ENCODE measurements at places on chromosomes 3 and 15.

GRCh38 chr15:51168700-51169099, 74.0 kb upstream of the TNFAIP8L3 start:
- DNase-seq = no peak

GRCh38 chr3:33613041-33613440, 105.0 kb downstream of the CLASP2 start:
- no peak for DNase-seq

GRCh38 chr15:90259524-90259923, 5.9 kb upstream of the NGRN start:
- no peak for DNase-seq

- DNase-seq = no peak
Observed at GRCh38 chr15:96270581-96271172, 59.8 kb upstream of the NR2F2 start.

GRCh38 chr3:115148142-115148790, 1.2 kb upstream of the ZBTB20 start:
- DNase-seq = no peak

GRCh38 chr3:126313166-126313565, 44.0 kb downstream of the KLF15 start:
- DNase-seq = no peak

DNA sequence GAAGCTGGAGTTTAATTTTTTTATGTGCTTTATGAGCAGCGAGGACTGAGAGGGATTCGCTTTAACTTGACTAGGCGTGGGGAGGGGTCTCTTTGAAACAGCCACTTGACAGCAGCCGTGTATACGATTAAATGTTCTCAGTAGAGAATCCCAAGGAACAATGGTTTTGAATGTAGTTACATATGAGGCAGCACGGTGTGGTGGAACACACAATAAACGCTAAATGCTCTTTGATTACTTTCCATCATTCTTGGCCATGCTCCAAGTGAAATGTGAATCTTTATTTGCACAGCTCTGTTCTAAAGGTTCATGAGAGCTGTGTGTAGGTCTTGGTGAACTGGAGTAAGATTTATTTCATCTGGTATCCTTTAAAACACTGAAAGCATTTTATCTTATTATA, 251.4 kb upstream of the TGFBR2 start:
- no peak for DNase-seq

DNA sequence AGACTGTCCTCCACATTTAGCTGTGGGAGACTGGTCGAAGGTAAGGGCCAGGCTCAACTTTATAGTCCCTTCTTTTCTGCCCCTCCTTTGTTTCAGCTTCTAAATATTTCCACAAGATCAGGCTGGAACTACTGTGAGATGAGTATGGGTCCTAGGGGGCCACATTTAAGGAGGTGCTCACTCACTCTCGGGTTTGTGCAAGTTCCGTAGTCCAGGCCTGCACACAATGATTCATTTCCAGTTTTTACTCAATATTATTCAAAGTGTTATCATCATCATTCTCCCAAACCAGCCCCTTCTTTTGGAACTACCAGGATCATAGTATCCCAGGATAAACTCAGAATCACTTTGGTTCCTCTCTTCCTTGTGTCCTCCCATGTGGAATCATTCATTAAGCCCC, 289.1 kb downstream of the ADAMTSL3 start:
- DNase-seq = no peak

DNA sequence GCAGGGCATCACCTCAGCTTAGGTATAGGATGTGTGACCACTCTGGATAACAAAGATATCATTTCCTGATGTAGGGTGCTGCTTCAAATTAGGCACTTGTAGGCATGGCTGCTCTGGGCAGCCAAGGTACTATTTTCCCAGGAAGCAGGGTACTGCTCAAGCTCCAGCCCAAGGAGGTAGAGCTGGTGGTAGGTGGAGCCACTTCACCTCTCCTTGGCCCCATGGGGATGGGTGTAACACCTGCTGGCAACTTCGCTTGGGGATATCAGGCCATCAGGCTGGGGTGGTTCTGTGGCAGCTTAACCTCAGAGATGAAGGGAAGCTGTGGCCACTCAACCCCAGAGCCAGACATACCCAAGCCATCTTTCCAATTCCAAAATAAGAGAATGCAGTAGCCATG, 147.1 kb upstream of the IGF1R start:
- no peak for DNase-seq

GRCh38 chr3:60445446-60445845, 805.8 kb downstream of the FHIT start:
- DNase-seq = no peak

DNA sequence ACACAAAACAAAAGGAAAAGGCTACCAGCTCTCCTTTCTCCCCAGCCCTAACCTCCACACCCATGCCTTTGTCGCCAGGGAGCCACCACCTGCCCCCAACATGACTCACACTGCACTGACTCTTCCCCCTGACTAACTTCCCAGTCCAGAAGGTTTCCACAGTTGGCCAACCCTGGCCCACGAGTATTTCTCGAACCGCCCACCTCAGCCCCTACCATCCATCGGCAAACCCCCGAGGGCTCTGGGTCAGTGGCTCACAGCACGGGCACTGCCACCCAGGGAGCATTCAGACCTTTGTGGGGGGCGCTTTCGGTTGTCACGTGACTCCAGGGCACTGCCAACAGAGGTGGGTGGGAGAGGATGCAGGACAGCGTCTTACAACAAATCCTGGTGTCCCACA, 152.3 kb downstream of the LRRC28 start:
- no peak for DNase-seq

DNA sequence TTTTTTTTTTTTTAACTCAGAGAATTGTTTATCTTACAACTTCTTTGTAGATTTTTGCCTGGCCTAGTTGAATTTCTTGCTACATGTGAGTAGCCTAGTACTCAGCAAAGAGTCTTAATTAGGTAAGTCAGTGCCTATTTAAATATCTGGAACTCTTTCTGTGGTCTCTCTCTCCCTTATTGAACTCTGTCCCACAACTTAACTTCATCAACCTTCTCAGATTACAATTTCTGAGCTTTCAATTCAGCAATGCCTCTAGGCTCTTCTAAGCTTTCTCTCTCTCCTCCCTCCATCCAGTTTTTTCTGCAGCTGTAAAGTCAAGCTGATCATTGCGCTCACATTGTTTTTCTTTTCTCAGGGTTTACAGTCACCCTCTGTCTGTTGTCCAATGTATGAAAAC, 517.6 kb upstream of the ROBO1 start:
- no peak for DNase-seq

GRCh38 chr15:95290176-95290974, 1040.1 kb upstream of the NR2F2 start:
- DNase-seq = no peak

DNA sequence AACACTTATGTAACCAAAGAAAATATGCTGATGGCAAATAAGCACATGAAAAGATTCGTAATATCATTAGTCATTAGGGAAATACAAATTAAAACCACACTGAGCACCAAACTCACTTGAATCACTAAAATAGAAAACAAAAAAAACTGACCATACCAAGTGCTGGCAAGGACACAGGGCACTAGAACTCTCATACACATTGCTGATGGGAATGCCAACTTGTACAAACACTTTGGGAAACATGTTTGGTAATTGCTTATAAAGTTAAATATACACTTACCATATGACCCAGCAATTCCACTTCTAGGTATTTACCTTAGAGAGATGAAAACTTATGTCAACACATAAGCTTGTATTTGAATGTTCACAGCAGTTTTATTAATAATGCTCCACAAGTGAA, 95.5 kb downstream of the TFDP2 start:
- no peak for DNase-seq

DNA sequence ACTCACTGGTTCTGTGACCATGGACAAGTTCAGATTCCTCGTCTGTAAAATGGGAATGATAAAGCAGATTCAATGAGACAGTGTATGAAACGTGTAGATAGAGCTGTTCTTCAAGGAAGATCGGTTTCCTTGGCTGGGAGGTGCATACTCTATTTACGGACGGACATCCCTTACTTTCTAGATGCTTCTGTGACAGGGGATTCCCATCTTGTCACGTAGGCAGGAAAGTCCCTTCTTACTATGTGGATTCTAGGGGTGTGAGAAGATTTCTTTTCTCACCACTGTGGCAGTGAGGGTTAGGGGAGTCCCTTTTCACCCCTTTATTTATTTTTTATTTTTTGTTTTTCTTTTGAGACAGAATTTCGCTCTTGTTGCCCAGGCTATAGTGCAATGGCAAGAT, 180.9 kb upstream of the TBL1XR1 start:
- no peak for DNase-seq

DNA sequence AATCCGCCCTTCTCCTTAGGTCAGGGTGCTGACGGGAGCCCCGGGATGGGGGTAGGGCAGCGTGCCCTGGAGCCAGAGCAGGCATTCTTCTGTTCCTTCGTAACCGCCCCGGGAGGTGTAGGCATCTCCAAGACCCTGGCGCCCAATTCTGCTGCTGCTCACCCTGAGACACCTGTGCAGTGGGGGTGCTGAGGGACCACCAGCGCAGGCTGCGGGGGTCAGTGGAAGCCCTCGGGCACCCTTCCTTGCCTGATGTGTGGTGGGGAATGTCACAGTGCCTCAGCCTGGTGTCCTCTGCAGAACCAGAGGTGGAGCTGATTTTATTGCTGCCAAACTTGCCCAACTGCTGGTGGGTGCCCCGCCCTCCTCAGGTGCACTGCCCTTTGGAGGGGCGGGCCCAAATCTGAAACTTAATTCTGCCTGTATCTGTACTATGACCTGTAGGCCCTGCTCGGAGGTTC, 7.3 kb downstream of the CSK start:
- no peak for DNase-seq

GRCh38 chr15:36748366-36749115, 169.1 kb downstream of the CDIN1 start:
- DNase-seq = no peak

- no peak for DNase-seq
Observed at GRCh38 chr15:65888981-65889380, 19.7 kb downstream of the RAB11A start.

GRCh38 chr3:115146032-115146417, 1.1 kb downstream of the ZBTB20 start:
- no peak for DNase-seq

DNA sequence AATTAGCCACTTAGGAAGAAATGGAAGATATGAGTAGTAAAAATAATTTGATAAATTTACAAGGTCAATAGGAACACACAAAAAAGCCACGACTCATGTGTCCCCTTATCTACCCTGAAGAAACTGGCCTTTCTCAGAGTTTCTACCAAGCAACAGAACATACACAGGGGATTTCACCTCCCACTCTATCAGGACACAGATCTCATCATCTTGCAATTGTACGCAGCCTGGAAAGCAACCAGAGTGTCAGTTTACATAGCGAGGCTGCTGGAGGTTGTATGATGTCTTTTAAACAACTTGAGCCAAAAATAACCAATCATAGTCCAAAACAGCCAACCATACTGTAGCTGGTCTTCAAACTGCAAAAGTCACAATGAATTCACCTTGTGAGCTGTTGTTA, 19.7 kb upstream of the LMOD3 start:
- DNase-seq = no peak

DNA sequence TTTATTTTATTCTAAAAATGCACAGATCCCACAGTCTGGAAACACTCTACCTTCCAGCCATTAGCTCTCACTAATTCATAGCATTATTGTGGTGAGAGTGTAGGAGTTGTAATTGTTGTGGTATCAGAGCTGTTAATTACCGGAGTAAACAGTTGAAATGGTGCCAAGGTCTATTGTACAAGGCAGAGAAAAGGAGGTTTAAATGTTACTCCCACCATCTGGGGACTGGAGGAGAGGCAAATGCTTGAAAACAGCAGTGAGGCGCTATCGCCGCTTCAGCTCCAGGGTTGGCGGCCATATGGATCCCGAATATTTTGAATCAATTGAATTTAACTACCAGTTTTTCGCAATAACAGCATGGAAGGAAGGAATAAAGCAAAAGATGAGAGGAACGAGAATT, 113.1 kb upstream of the C15orf61 start:
- DNase-seq = no peak

DNA sequence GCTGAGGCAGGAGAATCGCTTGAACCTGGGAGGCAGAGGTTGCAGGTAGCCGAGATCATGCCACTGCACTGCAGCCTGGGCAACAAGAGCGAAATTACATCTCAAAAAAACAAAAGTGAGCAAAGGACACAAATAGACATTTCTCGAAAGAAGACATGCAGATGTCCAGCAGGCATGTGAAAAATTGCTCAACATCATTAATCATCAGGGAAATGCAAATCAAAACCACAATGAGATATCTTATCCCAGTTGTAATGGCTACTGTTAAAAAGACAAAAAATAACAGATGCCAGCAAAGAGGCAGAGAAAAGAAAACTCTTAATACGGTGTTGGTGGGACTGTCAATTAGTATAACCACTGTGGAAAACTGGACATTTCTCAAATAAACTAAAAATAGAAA, 20.9 kb downstream of the ASB7 start:
- DNase-seq = no peak
